Karpas-422 (cell line): ENCODE measurements at places on chromosomes 6 and 20.
A peak's percentile ranks its signal among the peaks of the same experiment; 100 is the strongest.

GRCh38 chr6:161216616-161217205 is 57.1 kb downstream of the AGPAT4 start:
- DNase-seq, result no peak

GRCh38 chr6:15744818-15745402 is 82.1 kb upstream of the DTNBP1 start:
- peak; percentile 53 for DNase-seq

- DNase-seq, result no peak
These were observed 1207.2 kb upstream of the CITED2 start for GRCh38 chr6:140581601-140582000.

GRCh38 chr6:89079511-89080234 is 878 bp upstream of the PNRC1 start:
- DNase-seq, result peak; percentile 63

DNA sequence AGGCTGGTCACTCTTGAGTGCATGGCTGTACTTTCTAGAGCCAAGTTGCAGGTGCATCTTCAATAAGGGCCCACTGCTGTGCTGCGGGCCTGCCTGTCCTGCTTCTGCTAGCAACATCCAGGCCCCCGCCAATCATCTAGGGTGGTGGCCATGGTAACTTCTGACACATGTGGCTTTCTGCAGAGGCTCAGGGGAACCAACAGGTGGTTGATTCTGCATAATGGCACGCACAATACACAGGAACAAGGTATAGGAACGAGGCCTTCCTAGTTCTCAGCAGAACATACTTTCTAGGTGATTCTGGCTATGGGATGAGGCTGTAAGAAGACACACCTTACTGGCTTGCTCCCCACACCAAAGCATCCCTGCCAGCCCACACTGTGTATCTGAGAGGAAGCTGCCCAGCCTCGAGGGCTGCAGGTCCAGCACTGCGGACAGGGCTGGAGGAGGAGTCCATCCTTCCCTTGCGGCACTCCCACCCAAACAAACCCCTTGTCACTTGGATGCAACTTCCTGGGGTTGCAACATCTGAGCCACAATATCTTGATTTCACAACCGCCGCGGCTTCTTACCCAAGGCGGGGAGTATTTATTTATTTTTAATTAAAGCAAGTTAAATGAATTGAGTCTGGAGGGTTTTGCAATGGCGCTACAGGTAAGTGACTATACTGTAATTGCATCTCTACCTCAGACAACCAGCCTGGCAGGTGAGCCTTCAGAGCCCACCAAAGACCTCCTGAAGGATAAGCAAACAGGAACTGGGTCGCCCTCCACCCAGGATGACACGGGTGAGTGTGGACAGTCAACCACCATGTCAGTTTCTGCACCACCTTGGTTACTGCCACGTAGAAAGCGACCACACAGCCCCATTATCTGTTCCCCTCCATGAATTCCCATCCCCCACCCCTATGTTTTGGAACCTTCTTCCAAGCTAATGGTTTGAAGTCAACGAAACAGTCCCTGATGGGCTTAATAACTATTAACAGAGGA is 49.6 kb downstream of the SULF2 start:
- DNase-seq, result no peak

- peak; percentile 98 for DNase-seq
These were observed at the start of gene HLA-DMA for GRCh38 chr6:32952817-32953739. HLA-DMA (minus strand) TSS chr6:32953097; CDS start chr6:32953036, 61 bp downstream.

GRCh38 chr20:61443443-61444126 is 191.5 kb downstream of the CDH4 start:
- DNase-seq, result no peak

GRCh38 chr20:54140927-54141566 is 32.7 kb downstream of the CYP24A1 start:
- DNase-seq, result no peak

DNA sequence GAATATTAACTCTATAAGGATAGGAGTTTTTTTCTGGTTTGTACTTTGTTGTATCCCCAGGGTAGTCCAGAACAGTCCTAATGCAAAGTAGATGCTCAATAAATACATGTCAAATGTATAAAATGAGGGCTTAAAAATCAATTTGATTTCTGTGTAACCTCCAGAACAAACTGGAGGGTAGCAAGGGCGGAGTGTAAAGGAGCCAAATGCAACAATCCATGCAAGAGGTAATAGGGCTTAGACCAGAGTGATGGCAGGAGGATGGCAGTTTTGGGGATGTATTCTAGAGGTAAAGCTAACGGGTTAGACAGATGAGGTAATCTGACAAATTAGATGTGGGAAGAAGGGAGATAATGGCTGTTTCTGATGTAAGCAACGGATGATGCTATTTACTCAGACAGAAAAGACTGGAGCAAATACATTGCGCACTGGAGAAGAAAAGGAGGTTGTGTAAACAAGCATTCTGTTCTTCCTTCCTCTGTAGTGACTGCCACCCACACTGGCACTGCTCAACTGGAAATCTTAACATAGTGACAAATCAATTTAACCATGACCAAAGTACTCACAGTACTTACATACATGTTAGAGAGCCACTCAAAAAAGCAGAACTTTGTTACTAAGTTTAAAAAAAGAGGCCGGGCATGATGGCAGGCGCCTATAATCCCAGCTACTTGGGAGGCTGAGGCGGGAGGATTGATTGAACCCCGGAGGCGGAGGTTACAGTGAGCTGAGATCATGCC is 2.0 kb downstream of the ZNF318 start:
- peak; percentile 74 for DNase-seq
